ENCODE measurements at places on chromosomes 4 and X.

DNA sequence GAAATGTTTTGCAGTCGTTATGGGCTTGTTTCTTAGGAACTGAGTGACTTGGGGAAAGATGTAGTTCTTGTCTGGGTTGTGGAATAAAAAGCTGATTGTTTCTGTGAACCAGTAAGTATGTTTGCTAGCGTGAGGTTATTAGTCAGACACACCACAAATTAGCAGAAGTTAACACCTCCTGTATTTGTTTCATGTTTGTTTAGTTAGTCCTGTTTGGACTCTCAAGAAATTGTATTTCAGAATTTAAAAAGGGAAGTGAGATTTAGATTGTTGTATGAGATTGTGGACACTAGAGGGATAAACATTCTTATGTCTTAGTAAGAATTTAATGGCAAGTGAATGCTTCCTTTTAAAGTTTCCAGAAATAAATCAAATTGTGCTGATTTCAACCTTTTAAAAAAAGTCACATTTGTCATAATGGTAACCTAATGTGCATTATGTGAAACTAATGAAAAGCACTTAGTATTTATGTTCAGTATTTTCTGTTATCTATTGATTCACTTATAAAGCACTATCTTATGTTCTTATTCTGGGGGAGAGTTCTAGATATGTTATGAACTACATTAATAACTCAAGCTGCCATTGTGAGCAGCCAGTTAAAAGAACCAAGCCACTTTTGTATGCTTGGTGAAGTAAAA is 25.6 kb downstream of the ATP10D start:
- no peak for DNase-seq

DNA sequence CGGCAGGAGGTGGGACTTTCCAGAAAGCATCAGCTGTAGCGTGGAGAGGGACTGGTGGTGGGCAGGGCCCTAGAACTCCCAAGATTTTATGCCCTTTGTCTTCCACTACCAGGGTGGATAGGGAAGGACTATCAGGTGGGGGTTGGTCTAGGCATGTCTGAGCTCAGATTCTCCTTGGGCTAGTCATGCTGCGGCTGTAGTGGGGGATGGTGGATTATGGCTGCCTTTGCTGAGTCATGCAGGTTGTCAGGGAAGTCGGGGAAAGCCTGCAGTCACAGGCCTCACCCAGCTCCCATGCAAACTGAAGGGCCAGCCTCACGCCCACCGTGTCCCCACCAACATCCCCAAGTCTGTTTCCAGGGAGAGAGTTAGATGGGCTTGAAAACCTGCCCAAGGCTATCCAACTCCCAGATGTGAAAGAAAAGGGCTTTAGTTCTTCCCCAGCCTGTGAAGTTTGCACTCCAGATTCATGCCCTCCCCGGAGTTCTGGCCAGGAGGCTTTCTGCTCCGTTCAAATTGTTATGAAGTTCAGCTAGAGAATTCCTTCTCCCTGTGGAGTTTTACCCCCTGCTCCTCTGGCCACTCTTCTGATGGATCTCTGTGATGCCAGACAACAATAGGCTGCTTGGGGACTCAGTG is 13.4 kb upstream of the MEPE start:
- no peak for DNase-seq

DNA sequence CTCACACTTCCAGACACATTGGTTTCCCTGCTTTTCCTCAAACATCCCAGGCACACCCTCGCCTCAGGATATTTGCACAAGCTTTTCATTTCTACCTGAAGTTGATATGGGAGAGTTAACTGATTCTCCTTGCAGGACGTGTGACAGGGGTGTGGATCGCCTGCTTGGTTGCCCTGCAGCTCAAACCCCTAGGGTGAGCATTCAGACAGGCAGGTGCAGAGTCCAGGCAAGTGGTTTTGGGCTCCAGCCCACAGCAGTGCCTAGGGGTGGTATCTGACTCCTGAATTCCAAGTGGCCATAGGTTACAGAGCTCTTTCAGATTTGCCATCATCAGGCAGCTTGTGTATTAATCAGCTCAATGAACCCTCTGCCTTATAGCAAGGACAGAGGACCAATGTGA is 1104.2 kb upstream of the IGFBP7 start:
- DNase-seq: no peak

GRCh38 chr4:189206953-189207352 is 733.7 kb upstream of the FRG1 start:
- no peak for DNase-seq

Data from stimulated activated CD8-positive, alpha-beta memory T cell treated with anti-CD3 and anti-CD28 coated beads, Interleukin-4, amount 100 ng/mL, for 1 hour (primary cell).